ENCODE measurements at places on chromosomes 6 and 20.
A peak's percentile ranks its signal among the peaks of the same experiment; 100 is the strongest.

GRCh38 chr6:170553534-170554012 lies 466 bp upstream of the PSMB1 start:
- peak; percentile 2 for DNase-seq

DNA sequence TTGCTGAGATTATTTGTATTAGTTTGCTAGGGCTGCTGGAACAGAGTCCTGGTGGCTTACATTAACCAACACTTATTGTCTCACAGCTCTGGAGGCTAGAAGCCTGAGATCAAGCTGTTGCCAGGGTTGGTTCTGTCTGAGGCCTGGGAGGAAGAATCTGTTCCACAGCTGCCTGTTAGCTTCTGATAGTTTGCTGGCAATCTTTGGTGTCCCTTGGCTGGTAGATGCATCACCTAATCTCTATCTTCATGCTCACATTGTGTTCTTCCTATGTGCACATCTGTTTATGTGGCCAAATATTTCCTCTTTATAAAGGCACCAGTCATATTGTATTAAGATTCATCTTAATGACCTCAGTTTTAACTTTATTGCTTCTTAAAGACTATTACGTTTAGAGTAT lies 19.5 kb downstream of the SF3B5 start:
- DNase-seq, result no peak

- DNase-seq, result no peak
These were observed 693 bp upstream of the GNAS-AS1 start for GRCh38 chr20:58851221-58851968.

DNA sequence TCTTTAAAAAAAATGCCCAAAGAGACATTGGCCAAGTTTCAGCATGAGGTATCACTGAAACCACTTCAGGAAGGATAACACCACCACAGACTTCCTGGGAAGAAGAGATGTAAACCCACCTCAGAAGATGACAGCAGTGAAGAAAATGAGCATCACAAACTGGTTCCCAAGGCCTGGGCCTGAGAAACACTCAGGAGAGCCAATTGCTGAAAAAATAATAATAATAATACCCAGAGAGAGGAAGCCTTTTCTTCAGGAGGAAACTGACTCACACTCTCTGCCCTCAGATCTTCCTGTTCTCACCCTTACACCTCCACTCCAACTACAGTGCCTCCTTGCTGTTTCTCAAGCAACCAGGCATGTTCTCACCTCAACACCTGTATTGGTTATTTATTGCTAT lies 68.1 kb upstream of the MAFB start:
- DNase-seq, result no peak

- DNase-seq, result no peak
These were observed 88.8 kb upstream of the EZR start for GRCh38 chr6:158907931-158908330.

DNA sequence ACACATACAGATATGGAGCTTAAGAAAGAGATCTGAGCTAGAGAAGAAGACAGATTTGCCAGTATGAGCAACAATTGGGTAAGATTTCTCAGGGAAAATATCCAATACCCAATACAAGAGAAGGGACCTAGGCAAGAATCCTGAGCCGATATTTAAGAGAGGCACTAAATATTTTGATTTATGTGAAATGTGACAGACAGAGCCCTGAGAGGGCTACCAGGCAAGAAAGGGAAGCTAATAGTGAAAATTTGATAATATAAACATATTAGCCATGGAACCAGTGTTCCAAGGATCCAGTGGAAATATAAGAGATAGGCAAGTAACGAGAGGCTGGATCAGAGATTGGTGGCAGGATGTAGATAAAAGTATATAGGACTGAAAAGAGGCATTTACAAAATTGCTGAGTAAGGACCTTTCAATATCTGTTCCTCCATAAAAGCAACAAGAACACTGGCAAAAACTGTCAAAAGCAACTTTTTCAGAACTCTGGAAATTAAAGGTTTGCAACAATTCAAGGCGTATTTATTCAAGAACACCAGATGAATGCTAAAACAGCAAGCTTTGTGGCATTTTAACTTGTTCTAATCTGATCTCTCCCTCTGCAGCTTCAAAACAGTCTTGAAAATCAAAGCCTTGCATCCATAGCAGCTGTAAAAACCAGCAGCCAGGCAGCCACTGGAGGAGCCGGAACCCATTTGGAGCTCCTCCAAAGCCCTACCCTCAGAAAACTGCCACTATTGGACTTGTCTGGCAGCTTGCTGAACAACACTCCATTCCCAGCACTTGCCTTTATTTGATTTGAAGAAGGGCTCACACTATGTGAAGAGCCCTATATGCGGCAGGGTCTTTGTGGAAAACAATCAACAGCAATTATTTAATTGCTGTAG lies 58.8 kb downstream of the REV3L start:
- no peak for DNase-seq

- no peak for DNase-seq
These were observed 14.2 kb upstream of the RNF217 start for GRCh38 chr6:124947971-124948451.

DNA sequence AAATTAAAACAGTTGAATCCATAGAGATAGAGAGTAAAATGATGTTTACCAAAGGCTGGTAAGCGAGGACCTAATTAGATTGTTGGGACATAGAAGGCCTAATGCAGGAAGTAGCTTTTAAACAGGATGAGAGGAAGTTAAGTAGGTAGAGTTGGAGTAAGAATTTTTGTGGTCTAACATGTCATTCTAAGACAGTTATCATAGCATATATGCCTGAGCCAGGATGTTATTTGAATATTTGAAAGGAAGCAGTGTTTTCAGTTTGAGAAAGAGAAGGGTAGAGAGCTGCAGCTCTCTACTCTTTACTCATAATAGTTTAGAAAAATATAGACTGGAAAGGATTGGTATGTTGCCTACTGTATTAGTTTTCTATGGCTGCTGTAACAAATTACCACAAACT lies 121.6 kb downstream of the MEI4 start:
- DNase-seq, result no peak

- DNase-seq, result no peak
These were observed at the start of gene PHF1 for GRCh38 chr6:33410711-33411631. TSS of gene PHF1 (plus strand) at chr6:33411014. CDS start at chr6:33412264, 1,250 bp downstream.

- no peak for DNase-seq
These were observed 77.1 kb upstream of the MAN1A1 start for GRCh38 chr6:119426619-119427018.

DNA sequence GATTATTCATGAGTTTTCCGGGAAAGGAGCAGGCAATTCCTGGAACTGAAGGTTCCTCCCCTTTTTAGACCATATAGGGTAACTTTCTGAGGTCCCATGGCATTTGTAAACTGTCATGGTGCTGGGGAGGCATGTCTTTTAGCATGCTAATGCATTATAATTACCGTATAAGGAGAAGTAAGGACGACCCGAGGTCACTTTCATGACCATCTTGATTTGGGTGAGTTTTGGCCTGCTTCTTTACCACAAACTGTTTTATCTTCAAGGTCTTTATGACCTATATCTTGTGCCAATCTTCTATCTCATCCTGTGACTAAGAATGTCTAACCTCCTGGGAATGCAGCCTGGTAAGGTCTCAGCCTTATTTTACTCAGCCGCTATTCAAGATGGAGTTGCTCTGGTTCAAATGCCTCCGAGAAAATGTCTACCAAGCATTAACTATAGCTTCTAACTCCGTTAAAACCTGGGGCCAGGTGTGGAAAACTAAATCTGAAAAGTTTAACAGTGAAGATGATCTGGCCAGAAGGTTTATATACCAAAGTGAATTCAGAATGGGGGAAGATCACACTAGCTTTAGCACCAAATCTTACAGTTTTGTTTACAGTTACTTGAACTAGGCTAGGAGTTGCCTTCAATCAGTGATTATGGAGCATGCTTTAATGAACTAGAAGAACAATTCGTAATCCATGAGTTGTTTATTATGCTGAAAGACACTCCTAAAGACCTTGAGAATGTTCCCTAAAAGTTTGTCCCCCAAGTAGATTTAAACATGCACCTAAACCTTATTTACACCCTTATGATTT lies 80.0 kb upstream of the TOP1 start:
- no peak for DNase-seq

GRCh38 chr20:35592339-35592974 lies 23.2 kb upstream of the SPAG4 start:
- no peak for DNase-seq

- no peak for DNase-seq
These were observed 3.2 kb downstream of the ACTR5 start for GRCh38 chr20:38751360-38751976.

- no peak for DNase-seq
These were observed 32.7 kb upstream of the RNF8 start for GRCh38 chr6:37321101-37321500.
